NT2/D1 (cell line): ENCODE measurements at places on chromosomes 7 and 10.

- no peak for DNase-seq
These were observed 3.4 kb downstream of the BAG3 start for GRCh38 chr10:119654540-119654939.

GRCh38 chr7:128879461-128879938 lies 16.8 kb downstream of the ATP6V1F start:
- no peak for DNase-seq

- DNase-seq: no peak
These were observed 35.8 kb downstream of the NEUROG3 start for GRCh38 chr10:69537449-69537848.

DNA sequence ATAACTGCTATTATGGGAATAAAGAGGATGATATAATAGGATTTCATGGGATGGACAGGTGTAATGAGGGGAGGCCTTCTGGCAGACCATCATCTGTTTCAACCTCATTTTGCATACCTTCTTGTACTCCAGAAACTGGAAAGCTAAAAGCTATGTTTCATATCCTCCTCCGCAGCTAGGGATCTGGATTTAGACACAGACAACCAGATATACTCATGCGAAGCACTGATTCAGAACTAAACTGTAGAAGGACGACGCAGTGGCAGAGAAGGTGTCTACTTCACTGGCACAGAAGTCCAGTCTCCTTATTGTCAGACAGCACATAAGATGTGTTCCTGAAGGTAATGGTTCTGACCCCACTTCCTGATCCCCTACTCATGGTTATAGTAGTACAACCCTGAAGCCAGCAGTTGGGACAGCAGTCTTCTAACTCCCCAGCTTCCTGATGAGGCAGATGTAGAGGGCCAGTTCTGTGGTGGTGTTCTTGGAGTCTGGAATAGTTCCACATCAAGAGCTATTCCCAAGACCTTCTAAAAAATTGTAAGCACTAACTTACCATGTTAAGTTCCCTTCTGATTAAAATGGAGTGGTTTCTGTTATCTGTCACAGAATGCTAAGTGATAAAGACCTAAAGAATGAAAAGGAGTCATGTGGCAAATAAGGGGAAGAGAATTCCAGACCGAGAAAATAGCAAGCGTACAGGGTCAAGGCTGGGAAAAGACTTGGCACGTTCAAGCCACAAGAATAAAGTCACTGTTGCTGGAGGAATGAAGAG lies 550.3 kb downstream of the GRM8 start:
- DNase-seq: no peak

DNA sequence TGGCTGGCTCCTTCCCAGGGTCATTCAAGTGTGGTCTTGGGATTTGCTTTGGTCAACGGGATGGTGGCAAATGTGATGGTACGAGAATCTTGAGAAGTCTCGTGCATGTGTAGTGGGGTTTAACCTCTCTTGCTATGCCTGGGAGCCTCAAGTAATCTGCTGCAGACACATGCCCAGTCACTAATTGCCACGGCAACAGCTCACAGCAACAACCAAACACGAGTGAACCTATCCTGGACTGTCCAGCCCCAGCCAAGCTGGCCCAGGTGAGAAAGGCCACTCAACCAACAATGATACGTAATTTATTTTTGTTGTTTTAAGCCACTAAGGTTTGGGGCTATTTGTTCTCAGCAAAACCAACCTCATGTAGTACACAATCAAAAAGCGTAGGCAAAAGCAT lies 38.1 kb upstream of the DDC start:
- no peak for DNase-seq

DNA sequence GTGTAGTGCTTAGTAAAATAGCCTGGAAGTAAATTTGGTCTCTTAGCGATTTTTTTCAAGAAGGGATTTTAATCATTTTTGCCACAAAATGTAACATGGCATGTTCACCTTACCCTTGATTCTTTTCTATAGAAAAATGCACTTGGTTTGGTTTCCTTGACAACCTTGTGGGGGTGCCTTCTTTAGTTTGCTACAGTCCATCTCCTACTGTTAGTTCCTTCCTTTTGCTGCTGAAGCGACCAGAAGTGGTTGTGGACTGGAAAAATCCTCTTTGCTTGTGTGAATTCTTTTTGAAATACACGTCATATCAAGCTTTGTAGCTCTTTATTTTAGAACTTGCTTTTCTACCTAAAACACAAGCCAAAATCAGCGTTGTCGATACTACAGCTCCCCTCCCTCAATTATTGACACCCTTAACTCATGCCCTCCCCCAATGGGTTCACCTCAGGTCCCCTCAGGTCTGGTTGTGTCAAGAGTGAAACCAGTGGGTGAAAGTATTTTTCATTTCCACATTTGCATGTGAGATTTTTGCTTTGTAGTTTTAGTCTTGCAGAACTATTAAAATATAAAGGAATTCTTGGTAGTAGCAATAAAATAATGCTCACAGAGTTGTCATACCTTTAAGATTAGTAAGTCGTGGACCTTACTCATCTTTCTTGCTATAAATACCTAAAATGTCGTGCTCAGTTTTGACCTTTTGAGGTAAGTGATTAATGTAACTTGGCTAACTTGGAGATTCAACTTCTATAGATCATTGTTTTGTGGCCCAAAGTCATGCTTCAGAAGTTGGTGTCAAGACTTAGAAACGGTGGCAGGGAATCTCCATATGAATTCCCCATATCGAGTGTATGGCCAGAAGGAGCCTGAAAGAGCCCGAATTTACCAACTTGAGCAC lies 1.5 kb downstream of the ACTR3B start:
- DNase-seq: no peak

GRCh38 chr7:151119055-151119415 lies 32.8 kb downstream of the AGAP3 start:
- no peak for DNase-seq

DNA sequence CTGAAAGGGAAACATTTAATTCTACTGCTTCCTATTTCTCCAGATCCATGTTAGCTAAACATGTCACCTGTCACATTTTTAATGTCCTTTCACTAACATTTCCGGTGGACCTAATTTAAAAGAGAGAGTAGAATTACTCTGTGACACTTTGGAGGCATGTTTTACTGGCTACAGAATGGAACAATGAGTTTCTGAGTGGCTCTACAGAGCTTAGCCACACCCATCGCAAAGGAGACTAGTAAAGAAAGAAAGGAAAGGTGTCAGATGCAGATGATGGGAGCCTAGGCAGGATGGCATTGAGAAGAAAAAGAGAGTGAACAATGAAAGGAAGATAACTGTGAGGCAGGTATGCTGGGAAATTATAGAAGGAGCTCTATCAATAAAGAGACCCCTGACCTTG lies 35.9 kb downstream of the NDUFB2 start:
- no peak for DNase-seq

DNA sequence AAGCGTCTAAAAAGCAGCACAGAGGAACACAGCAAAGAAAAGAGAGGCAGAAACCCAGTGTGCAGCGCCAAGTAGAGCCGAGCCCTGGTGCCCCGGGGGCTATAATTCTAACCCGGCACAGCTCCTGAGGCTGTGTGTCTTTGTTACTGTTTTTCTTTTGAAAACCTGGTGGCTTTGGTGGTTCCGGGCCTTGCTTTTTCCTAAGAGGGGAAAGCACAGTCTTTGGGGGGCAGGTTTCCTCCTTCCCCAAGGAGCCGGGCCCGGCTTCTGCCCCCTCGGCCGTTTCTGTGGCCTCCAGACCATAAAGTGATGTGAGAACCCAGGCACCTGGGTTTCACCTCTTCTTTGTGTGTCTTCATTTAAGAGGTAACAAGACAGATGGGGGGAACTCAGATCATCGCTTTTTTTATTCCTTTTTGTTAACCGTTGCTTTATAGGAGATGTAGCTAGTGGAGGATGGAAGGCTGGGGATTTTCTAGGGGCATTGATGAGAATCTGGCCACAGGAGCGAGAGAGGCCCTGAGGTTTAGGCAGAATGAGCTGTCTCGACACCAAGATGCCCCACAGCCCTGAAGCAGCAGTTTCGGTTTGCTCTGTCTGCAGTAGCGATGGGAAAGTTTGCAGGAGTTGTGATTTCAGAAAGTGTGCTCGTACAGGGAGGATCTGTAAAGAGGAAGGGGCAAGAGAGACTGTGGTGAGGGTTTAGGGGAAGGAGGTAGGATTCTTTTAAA lies 367.8 kb upstream of the GALNT17 start:
- no peak for DNase-seq

- DNase-seq: no peak
These were observed 250.9 kb downstream of the ACTR3B start for GRCh38 chr7:153010416-153010815.

DNA sequence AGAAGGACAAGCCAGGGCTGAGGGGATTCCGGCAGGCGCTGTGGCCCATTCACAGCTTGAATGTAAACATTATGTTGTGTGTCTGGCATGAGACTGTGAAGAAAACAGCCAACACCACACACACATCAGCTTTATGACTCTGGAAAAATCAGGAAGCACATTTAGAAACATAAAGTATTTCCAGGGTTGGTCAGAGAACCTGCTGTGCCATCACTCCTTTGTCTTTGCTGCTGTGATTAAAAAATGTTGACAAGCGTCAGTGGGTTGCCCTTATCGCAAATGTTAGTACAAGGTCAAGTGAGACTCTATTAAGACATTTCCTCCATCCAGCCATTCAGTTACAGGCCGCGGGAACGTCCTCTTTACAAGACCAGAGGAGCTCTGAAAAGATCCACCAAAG lies 95.4 kb downstream of the TAX1BP1 start:
- no peak for DNase-seq

DNA sequence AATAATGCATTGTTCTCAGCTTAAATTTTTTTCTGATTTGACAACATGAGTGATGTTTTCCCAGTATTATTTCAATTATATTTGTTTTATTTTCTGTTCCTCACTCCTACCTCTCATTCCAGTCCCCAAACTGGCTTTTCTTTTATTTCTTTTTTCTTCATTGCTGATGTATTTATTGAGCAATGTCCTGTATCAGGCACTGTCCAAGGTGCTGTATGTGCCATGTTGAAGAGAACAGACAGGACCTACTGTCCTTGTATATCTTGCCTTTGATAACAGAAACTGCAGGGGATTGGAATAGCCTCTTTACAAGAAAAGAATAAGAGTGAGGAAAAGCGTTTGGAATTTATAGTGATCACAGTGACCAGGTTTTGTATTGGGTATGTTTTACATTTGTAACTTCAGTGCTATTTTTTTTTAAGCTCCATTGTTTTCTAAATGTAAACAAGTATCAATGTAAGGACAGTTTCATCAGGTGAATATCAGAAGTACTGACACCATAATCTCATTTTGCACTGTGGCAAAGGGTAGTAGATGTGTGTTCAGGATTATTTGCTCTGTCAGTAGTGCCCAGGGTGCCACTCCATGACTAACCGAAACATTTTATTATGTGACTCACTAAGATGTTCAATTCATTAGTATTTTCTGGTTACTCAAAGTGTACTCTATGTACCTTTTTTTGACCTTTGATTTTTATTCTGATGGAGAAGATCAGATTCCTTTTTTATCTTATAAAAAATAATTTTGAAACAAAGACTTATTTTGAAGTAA lies 15.6 kb upstream of the CLDN12 start:
- DNase-seq: no peak

- DNase-seq: no peak
These were observed 7.3 kb upstream of the TRIP6 start for GRCh38 chr7:100859856-100860255.

GRCh38 chr7:20464891-20465290 lies 134.2 kb downstream of the ITGB8 start:
- DNase-seq: no peak
